Activated CD4-positive, CD25-positive, alpha-beta regulatory T cell (primary cell): ENCODE measurements at places on chromosomes 12 and 14.

- DNase-seq, result no peak
Measured at GRCh38 chr14:88044776-88045446, 40.0 kb downstream of the GPR65 start.

- no peak for DNase-seq
Measured at GRCh38 chr12:104304261-104305009, 896 bp downstream of the EID3 start.

- no peak for DNase-seq
Measured at GRCh38 chr12:79426121-79426520, 264.6 kb downstream of the PAWR start.

- no peak for DNase-seq
Measured at GRCh38 chr14:72315714-72316113, 383.5 kb downstream of the RGS6 start.

DNA sequence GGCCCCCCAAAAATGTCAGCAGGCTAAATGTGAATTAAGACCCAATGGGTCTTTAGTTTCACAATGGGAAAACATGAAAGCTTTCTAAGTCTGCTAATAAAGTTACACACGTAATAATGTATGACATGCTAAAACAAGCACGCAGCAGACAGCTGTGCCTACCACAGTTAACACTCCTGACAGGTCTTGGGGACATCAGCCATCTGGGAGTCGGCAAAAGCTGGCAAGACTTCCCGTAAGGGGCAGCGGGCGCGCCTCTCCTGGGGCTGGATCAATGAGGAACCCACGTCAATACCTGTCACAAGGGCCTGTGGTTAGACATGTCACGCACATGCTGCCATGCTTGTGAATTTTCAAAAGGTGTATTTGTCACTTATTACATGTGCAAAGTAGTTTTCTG lies 45.0 kb downstream of the ACTN1 start:
- no peak for DNase-seq

DNA sequence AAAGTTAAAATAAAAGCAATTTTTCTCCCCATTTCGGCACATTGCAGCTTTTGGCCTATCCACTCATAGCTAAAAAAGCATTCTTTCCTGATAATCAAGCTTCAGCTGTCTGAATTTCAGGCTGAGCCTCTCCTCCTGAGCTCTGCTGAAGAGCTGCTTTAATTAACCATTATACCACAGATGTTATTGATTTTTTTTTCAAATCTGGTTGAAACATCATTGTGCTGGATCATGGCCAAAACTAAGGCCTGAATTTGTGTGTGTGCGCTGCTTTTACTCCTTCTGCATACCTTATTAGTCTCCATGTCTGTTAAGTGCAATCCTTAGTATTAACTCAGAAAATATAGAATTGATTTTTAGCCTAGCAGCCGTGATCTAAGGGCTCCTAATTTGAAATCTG lies 52.3 kb downstream of the MBIP start:
- no peak for DNase-seq

- DNase-seq, result no peak
Measured at GRCh38 chr14:24609655-24610344, at the start of gene GZMH. Gene GZMH, minus strand, starts transcription at chr14:24609685. Its CDS starts 72 bp downstream, at chr14:24609613.

DNA sequence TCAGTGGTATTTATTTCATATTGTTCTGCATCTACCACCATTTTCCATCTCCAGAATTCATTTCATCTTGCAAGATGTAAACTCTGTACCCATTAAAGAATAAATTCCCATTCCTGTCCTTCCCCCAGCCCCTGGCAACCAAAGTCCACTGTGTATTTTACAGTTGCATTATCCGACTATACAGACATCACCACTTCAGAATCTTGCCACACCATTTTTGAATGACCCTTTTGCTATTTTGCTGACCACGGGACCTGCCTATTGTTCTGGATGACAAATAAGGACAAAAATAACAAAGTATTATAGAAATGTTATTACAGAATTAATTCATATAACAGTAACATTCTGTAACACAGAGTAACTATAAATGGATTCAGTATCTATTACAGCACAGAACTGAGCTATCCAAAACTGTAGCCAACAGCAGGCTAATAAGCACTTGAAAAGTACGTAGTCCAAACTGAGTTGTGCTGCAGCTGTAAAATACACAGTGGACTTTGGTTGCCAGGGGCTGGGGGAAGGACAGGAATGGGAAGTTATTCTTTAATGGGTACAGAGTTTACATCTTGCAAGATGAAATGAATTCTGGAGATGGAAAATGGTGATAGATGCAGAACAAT lies 61.3 kb downstream of the CDK17 start:
- no peak for DNase-seq

DNA sequence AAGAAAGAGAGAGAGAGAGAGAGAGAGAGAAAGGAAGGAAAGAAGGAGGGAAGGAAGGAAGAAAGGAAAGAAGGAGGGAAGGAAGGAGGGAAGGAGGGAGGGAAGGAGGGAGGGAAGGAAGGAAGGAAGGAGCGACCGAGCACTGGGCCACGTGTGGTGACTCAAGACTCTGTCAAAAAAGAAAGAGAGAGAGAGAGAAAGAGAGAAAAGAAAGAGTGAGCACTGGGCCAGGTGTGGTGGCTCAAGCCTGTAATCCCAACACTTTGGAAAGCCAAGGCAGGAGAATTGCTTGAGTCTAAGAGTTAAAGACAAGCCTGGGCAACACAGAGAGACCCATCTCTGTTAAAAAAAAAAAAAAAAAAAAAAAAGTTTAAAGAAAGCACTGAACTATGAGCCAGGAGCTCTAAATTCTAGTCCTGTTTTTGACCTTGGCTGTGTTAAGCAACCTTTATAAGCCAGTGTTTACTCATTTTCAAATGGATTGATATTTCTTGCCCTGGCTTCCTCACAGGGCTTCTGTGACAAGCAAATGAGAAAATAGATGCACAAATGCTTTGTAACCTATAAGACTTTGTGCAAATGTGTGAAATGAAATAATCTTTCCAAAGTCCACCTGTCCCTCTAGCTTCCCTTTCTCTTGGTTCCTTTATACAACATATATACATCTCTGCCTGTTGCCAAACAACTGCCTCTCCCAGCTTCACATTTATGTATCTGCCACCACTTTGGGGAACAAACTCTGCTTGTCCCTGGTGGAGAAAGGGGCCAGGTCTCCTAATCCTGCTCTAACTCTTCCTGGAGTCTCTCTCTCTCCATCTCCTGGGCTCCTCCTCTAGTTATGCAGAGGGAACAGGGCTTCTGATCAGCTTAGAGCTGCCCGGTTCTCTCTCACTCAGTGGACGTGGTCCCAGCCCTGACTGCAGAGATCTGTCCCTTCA lies 16.1 kb upstream of the PLEKHG6 start:
- no peak for DNase-seq

GRCh38 chr12:104638851-104639240 lies 182.1 kb downstream of the CHST11 start:
- no peak for DNase-seq

DNA sequence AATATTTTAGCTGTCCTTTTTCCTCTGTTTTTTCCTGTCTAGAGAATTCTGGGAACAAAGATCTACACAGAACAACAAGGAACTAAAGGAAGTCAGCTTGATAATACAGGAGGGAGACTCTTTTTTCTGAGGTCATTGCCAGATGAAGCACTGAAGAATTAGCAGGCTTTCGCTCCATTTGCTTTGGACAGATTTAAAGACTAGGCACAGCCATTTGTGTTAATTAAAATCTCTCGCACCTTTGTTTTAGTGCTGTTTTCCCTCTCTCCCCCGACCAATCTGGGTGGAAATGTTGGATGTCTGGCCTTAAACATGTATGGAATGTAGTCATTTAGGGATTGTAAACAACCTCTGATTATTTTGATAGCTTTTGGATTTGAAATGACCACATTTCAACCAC lies 9.6 kb upstream of the GPHN start:
- no peak for DNase-seq

DNA sequence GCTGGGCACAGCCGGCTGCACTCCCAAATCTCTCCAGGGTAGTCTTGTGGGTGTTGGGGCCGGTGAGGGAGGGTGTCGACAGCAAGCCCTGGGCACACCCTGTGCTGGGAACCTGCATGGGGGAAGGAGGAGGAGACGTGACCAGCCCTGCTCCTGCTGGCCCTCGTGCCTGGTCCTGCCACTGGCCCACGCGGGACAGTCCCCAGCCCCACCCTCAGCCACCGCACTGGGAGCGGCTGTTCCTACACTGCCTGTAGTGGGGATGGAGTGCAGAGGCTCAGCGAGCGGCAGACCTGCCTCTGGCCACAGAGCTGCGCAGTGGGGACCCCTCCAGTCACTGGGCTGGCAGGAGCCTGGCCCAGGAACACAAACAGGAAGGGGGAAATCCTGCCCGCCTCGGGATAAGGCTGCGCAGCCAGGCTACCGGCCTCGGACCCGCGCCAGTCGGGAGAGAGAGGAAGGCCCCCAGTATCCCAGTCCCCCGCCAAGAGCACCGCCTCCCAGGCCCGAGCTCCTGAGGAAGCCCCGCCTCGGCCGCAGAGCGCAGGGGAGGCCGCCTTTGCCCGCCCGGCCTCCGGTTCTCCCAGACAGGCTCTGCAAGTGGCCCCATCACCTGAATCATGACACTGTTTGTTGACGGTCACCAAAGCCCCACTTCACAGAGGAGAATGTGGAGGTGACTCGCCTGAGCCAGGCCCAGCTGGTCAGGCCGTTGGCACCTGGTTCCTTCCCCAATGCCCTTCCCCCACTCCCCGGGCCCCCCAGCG lies 10.6 kb downstream of the AHNAK2 start:
- no peak for DNase-seq

DNA sequence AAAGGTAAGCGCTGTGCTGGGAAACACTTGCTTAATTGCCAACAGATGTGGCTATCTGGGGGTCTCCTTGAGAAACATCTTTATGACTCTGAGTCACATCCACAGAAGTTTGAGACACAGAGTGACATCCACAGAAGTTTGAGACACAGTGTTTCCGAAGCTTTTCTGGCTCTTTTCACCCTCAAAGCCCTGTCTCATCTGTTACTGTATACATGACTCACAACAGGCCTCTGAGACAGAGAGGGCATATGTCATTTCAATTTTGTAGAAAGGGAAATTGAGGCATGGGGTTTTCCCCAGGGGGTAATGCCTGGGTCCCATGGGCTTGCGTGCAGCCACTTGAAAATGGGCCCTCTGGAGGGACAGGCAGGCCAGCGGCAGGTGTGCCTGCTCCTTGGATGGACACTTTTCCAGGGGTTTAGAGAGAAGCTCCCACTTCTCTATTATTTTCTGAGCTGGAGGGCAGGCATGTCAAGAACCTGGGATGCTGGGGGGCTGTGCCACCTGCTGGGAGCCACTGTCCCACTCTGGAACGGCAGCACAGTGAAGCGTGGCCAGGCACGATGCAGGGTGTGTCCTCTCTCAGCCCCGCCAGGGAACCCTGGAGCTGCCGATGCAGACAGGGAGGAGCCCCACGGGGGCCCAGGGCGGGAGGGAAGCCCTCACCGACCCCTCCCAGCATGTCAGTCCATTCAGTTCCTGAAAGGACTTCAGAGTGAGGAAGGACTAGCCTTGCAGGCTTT lies 111.3 kb upstream of the FKBP4 start:
- no peak for DNase-seq

- DNase-seq, result no peak
Measured at GRCh38 chr12:54282949-54283593, 2.5 kb downstream of the HNRNPA1 start.

DNA sequence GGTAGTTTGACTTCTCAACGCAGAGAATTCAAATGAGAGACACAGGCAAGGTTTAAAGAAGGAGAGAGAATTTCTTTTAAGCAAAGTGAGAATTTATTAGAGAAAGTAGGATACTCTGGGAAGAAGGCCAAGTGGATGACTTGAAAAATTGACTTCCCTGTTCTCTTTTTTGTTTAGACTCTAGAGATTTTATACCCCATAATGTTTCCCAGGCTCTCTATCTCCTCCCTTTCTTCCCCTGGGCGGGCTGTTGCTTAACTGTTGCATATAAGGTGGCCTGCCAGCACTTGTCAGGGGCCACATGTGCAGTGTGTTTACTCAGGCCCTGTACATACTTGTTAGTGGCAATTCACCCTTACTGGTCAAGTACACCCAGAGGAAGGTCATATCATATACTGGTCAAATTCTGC lies 403.7 kb downstream of the SLC6A15 start:
- no peak for DNase-seq

GRCh38 chr14:22915886-22916521 lies 2.9 kb downstream of the RBM23 start:
- DNase-seq, result no peak

GRCh38 chr12:53067074-53067992 lies 11.9 kb downstream of the SPRYD3 start:
- no peak for DNase-seq

GRCh38 chr12:57621497-57622292 lies 10.5 kb downstream of the ARHGEF25 start:
- peak; percentile 46 for DNase-seq

DNA sequence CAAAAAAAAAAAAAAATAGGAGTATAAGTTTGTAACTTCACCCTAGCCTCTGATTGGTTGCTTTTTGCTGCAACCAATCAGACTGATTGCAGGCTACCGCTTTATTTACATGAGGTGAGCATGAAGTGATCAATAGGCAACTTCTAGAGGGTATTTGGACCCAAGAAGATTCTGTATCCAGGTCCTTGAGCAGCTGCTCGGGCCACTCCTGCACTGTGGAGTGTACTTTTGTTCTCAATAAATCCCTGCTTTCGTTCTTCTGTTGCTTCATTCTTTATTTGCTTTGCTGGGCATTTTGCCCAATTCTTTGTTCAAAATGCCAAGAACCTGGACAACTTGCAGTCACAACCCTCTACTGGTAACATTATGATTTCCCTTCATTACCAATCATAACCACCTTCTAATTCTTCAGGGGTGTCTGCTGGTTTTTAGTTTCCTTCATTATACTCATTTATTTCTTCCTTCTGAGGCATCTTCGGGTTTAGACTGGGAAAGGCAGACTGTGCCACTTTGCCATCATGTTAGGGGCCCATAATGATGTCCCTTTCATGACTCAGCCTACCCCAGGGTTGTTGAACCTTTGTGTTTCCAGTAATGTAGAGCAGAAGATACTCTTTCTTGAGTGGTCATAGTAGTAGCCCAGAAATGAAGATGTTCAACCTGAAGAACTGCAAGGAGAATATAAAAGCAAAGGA lies 43.4 kb upstream of the LIMA1 start:
- DNase-seq, result no peak

DNA sequence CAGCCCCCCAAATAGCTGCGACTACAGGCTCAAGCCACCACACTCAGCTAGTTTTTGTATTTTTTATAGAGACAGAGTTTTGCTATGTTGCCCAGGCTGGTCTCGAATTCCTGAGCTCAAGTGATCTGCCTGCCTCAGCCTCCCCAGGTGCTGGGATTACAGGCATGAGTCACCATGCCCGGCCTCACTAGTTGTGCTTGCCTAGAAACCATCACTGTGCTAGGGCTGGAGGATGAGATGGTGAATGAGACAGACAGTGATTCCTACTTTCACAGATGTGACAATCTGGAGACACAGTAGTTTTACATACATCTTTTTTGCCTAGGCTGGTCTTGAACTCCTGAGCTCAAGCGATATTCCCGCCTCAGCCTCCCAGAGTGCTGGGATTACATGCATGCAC lies 7.5 kb upstream of the MSI1 start:
- no peak for DNase-seq

- DNase-seq, result no peak
Measured at GRCh38 chr12:131425112-131426075, 285.5 kb upstream of the SFSWAP start.

- DNase-seq, result no peak
Measured at GRCh38 chr12:131114271-131114670, 160.6 kb downstream of the ADGRD1 start.
